Aorta (tissue), 5 donors: ENCODE measurements at places on chromosomes 11 and 22. TPM values are rescaled to one million over a fixed set of nuclear protein-coding genes. Genes with fewer than 3 reads are reported as not detected.

DEFB131B gene
- total RNA-seq: not detected

BIK gene
- not detected for total RNA-seq

KRTAP5-8 gene
- 0.42 TPM for total RNA-seq

KCNK7 gene
- 1.3 TPM for total RNA-seq

OR2D2 gene
- total RNA-seq: not detected

TMX2 gene
- total RNA-seq: 40.6 TPM

MUC2 gene
- total RNA-seq: 0.10 TPM

TALDO1 gene
- total RNA-seq: 130 TPM

APOA1 gene
- total RNA-seq: not detected

CHADL gene
- total RNA-seq: 2.7 TPM

FREY1 gene
- total RNA-seq: 0.65 TPM

CASP12 gene
- 2.6 TPM for total RNA-seq

TRIM51 gene
- total RNA-seq: not detected

OR52I1 gene
- not detected for total RNA-seq

INPP5J gene
- 2.4 TPM for total RNA-seq

XPNPEP3 gene
- 14.9 TPM for total RNA-seq

RHOD gene
- total RNA-seq: 20.1 TPM

CCDC87 gene
- total RNA-seq: 0.19 TPM

CCDC83 gene
- total RNA-seq: not detected

MS4A7 gene
- 78.1 TPM for total RNA-seq

ASRGL1 gene
- 10.8 TPM for total RNA-seq

GRAP2 gene
- 3.6 TPM for total RNA-seq

LARGE1 gene
- total RNA-seq: 41.7 TPM

KRTAP5-5 gene
- total RNA-seq: not detected

PANX3 gene
- total RNA-seq: not detected

CSNK2A3 gene
- total RNA-seq: 3.9 TPM

GGTLC2 gene
- not detected for total RNA-seq

TRIM49 gene
- total RNA-seq: not detected

LRRC4C gene
- total RNA-seq: 1.9 TPM

APOC3 gene
- total RNA-seq: not detected

SHANK2 gene
- 0.93 TPM for total RNA-seq

SCGB1D2 gene
- not detected for total RNA-seq

KRTAP5-3 gene
- total RNA-seq: not detected

OR8B8 gene
- total RNA-seq: not detected

ADM2 gene
- 0.26 TPM for total RNA-seq
